ENCODE measurements at places on chromosomes 7 and 10. TPM values are rescaled to one million over a fixed set of nuclear protein-coding genes. Genes with fewer than 3 reads are reported as not detected.

Gene CYP17A1
- total RNA-seq, result not detected

Gene HTR5A
- not detected for total RNA-seq

Gene GIMAP7
- 291 TPM for total RNA-seq

Gene OR2A42
- total RNA-seq, result 0.07 TPM

Gene GIMAP6
- total RNA-seq, result 170 TPM

Gene DYNC1I1
- total RNA-seq, result not detected

Gene CHST15
- total RNA-seq, result 0.49 TPM

Gene OR13A1
- not detected for total RNA-seq

Gene ARHGAP22
- total RNA-seq, result not detected

Gene CLCN1
- total RNA-seq, result 0.07 TPM

Gene SLC26A3
- total RNA-seq, result not detected

Gene SNX10
- 45.7 TPM for total RNA-seq

Gene HOXA1
- 0.22 TPM for total RNA-seq

Gene KAT6B
- 29.5 TPM for total RNA-seq

Gene GDF2
- total RNA-seq, result not detected

Gene GCK
- not detected for total RNA-seq

Gene CDHR1
- 0.07 TPM for total RNA-seq

Gene CLDN12
- 3.8 TPM for total RNA-seq

Gene MORN4
- total RNA-seq, result 1.3 TPM

Gene TYW1B
- total RNA-seq, result 3.9 TPM

Gene TEX36
- total RNA-seq, result not detected

Gene ANKRD22
- 0.42 TPM for total RNA-seq

Gene DCLRE1C
- 36.7 TPM for total RNA-seq

Gene AGAP5
- total RNA-seq, result 10.6 TPM

Gene SUN3
- total RNA-seq, result not detected

Gene NXPH1
- not detected for total RNA-seq

Gene ASZ1
- not detected for total RNA-seq

Gene SFRP5
- not detected for total RNA-seq

Gene EN2
- total RNA-seq, result not detected

Gene GSDME
- 3.8 TPM for total RNA-seq

Gene MMD2
- total RNA-seq, result not detected

Gene ITPRID1
- total RNA-seq, result not detected

Gene HMX3
- total RNA-seq, result not detected

Gene MASTL
- total RNA-seq, result 26.5 TPM

Gene BTBD16
- not detected for total RNA-seq

Gene NODAL
- not detected for total RNA-seq

Gene CALHM1
- total RNA-seq, result 0.17 TPM

Gene AASS
- 1.2 TPM for total RNA-seq

Gene HTRA1
- total RNA-seq, result not detected

Gene ARHGEF5
- total RNA-seq, result 9.8 TPM
